ENCODE measurements at places on chromosomes 4 and X. TPM values are rescaled to one million over a fixed set of nuclear protein-coding genes. Genes with fewer than 3 reads are reported as not detected.

DNA sequence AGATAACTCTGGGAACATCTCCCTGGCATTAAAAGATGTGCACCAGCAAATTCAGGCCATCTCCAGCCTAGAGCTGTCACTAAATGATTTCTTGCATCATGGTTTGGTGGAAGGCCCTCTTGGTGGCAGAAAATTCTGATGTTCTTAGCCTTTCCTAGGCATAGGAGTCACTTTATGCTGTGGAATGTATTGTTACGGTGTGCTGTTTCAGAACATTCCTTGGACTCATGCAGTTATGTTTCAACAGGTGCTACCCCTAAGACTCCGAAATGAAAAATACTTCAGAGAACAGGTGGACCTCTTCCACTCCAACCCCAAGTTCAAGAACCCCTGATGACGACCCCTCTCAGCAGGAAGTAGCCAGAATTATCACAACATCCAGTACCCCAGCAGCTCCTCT lies 20.3 kb upstream of the PAPSS1 start:
- DNase-seq: no peak

Gene RASL11B
- total RNA-seq: not detected

- DNase-seq: no peak
Measured at GRCh38 chrX:45031830-45032378, 158.9 kb downstream of the KDM6A start.

- DNase-seq: no peak
Measured at GRCh38 chr4:186592966-186593586, 37.7 kb upstream of the MTNR1A start.

DNA sequence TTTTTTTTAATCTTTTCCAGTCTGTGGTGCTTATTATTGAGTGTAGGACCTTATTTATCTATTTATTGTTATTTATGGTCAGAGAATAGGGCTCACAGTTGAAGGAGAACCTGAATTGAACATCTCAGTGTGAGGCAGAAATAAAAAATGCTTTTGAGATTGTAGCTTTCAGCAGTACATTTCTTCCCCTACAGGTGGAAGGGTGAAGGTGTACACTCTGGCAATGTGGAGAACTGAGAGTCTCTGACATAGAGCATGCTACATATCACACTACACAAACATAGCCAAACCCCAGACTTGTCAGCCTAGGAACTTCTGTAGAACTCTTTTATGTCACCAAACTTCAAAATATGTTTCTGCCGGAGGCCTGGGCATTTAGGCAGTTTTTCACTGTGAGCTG lies 140.2 kb downstream of the STIM2 start:
- peak; percentile 7 for DNase-seq

DNA sequence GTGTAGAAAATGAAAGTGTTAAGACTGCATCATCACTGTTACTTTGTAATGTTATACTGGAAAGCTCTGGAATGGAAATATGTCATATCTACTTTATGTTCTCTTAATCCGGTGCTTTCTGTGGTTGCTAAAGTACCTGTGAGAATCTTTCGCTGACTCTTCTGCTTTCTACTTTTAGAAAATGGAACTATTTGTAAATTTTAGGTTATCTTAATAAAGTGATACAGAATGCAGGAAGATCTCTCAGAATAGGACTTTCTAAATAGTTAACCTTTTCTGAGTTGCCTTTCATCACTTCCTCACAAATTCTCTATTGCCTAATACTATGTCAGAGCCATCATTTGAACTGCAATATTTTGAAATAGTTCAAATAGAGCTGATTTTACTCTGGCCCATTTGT lies 69.3 kb downstream of the BMP2K start:
- peak; percentile 2 for DNase-seq

Gene HTN3
- total RNA-seq: not detected

DNA sequence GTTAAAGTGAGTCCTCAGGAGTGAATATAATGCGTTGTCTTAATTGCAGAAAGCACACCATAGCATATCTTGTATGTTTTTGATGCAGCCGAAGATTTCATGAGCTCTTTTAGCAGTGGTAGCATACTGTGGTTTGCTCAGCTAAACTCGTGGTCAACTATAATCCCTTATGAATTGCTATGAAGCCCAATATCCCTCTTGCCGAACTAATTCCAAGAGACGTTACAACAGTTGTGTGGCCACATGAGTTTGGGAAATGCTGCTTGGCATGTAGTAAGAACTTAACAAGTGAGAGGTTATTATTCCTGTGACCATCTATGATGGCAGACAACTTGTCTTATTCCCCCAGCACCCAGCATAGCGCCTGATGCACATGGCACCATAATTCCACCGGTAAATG lies 30.7 kb downstream of the SYAP1 start:
- DNase-seq: no peak

Gene NWD2
- not detected for total RNA-seq

GRCh38 chr4:153295131-153295755 lies 49.2 kb upstream of the MND1 start:
- DNase-seq: no peak

DNA sequence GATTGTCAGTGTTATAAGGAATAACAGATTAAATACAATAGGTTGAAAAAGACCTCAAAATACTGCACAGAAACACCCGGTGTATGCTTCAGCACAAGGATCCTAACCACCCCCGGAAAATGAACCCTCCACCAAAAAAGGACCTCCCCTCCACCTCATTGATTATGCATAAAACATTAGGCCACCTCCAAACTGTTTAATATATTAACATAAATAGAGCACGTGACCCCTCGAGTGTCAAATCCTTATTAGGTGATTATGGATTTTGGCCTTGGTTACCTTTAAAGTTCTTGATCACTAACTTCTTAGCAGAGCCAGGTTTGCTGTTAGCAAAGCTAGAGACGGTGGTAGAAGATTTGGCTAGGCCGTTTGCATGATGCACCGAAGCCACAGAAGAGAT lies 958 bp downstream of the CUL4B start:
- DNase-seq: peak; percentile 21

DNA sequence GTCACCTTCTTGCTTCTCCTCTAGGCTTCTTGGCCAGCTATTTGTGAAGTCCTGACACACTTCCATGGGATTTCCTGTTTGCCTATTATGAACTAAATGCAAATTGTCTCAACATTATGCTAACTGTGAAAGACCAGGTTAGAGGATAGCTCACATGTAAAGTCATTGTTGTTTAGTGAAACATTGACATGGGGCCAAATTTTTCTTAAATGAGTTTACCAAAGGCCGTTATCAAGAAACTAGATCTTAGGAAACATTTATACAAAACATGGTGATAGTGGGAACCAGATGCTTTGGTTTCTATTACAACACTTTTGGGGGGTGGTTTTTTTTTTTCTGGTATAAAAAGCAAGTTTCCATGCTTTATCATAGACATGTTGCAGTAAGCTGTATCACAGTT lies 466.8 kb upstream of the FAM241A start:
- DNase-seq: peak; percentile 98

DNA sequence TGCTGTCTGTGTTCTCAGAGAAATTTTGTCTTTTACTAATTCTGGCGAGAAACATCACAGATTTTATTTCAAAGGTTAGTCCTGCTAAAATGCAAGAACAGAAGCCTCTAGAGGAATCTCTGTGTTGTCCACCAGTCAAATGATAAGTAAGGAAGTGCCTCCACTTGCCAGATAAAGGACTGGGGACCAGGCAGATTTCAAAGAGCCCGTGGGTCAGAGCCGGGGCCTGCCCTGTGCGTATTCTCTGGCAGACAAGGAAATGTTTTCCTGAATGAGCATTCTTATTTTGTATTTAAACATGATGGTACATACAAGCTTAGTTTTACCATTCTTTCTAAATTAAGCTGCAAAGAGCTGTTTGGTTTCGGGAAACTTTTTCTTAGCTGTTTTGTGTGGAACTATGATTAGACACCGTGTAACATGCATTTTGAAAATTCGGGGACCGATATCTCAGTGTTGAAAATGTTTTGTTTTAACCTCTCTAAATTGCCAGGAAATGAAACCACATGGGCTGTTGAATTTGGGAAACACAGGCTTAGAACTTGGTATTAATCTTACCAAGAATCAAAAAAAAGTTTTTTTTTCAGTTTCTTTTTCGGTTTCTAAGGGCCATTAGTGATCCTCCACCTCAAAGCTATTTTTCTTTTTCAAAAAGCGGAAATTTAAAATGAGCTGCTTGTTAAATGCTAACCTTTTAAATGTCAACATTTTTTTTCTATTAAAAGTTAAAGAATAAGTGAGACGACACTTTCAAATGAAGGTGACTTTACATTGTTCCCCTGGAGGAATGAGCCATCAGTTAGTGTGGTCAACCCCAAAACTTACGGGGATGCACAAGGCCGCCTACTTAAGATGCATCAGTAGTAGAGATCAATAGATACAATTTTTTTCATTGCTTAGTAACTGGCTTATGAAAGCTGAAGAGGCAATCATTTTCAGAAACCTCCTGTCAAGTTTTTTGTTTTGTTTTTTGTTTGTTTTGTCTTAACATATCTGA lies 89.6 kb upstream of the MTM1 start:
- DNase-seq: no peak

Gene ARMCX4
- 2.3 TPM for total RNA-seq

Gene SYN1
- not detected for total RNA-seq

- peak; percentile 97 for DNase-seq
Measured at GRCh38 chr4:123832173-123833026, 435.8 kb downstream of the SPRY1 start.

DNA sequence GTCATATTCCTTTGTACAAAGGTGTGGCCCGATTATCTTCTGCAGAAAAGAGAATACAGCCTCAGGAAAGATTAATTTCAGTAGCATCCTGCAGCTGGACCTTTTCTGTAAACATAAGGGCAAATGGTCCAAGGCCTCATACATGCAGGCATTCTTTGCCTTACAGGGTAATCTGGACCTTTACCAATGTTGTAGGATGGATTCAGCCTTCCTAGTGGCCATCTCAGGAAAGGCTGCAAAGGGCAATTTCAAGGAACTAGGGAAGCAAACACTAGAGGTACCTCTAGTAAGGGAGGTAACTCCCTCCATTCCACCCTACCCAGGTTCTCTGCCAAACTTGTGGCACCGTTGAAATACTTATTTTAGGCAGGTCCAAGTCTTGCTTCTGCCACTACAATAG lies 43.0 kb downstream of the UGT2B28 start:
- peak; percentile 4 for DNase-seq
